RWPE1 (cell line): ENCODE measurements at places on chromosomes 2 and 18.

DNA sequence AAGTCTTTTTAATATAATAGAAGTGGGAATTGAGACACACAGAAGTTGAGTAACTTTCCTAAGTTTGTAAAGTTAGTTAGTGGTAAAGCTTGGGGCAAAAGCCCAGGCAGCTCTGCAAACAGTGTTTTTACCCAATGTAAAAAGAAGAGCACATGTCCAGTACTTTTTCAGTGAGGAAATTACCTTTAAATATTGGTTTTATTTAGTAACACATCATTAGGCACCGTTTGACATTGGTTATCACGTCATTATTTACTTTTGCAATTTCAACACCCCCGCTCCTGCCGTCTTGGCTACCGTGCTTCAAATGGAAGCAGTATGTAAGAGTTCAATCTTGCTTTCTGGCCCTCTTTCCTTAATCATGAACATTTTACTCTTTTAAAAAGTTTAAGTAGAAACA lies 807.9 kb downstream of the EPHA4 start:
- no peak for DNase-seq

DNA sequence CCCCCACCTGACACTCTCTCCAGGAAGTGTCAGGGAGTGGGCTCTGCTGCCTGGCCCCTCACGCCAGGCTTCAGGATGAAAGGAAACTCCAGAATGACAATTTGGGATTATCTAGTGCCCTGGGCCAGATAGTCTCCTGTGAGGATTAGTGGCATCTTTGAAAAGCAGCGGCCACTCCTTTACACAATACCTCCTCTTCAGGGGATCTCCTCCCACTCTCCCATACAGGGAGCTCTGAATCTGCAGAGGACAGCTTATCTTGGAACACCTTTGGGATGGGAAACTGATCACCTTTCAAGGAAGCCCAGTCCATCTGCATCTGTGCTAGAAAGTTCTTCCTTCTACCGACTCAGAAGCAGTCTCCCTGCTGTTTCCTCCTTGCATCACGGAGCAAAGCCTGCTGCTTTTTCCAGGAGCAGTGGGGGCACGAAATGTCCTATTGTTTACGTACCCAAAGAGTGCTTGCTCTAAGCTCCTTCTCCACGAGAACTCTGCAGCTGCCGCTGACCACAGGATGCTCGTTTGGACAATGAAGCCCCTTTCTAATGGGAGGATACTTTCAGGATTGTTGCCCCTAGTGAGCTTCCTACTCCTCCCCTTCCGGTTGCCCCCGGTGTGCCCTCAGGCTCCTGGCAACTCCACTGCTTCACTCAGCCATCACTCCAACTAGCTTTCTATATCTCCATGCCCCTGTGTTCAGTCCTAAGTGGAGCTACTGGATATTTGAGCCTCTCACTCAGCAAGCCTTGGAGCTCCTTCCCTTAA lies 31.5 kb downstream of the SIX3 start:
- DNase-seq = no peak

DNA sequence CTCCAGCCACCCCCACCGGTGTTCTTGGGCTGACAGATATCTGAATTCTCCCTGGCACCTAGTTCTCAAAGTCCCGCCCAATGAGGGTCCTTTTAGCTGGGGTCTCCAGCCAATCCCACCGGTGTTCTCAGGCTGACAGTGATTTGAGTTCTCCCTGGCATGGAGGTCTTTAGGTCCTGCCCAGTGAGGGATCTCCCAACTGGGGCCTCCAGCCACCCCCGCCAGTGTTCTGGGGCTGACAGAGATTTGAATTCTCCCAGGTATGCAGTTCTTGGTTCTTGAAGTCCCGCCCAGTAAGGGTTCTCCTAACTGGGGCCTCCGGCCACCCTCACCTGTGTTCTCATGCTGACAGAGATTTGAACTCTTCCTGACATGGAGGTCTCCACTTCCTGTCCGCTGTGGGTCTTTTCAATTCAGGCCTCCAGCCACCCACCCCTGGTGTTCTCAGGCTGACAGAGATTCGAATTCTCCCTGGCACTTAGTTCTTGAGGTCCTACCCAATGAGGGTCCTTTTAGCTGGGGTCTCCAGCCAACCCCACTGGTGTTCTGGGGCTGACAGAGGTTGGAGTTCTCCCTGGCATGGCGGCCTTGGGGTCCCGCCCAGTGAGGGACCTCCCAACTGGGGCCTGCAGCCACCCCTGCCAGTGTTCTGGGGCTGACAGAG lies 154.6 kb downstream of the ANKRD36 start:
- no peak for DNase-seq

- no peak for DNase-seq
Observed at GRCh38 chr2:109129921-109130722, 1.1 kb downstream of the SH3RF3 start.

DNA sequence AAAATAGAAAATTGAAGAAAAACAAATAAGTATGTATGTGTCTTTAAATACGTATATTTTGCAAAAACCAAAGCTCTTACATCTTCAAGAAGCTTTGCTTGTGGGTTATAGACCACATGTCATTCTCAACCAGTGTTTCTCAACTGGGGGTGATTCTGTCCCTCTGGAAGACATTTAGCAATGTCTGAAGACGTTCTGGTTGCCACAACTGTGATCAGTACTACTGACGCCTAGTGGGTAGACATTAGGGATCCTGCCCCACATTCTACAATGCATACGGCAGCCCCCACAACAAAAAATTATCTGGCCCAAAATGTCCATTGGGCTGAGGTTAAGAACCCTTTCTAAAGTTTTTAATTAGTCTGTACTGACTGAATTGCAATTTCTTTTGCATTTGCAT lies 48.4 kb downstream of the UNC50 start:
- DNase-seq = no peak

DNA sequence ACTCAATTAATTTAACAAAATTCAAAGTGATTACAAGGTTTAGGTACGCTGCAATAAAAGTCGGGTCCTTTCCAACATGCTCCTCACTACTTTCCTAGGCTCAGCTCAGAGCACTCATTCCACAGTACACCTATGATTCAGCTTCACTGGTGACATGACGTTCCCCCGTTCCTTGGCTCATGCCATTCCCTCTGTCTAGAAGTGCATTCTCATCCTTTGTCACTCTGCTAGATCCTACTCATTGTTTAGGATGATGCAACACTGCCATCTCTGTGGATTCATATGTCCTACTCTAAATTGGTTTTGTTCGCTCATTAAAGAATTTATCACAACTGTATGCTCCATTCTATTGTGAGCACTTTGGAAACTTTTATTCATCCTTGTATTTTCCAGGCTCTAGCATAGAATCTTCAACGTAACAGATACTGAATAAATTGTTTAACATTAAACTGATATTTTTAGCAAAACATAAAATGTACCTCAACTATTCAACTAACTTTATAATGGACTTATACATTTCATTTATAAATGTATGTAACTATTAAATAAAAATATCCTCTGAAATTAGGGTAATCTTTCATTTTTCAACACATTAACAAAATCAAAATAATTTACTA lies 78.6 kb downstream of the FAM228A start:
- DNase-seq = no peak

DNA sequence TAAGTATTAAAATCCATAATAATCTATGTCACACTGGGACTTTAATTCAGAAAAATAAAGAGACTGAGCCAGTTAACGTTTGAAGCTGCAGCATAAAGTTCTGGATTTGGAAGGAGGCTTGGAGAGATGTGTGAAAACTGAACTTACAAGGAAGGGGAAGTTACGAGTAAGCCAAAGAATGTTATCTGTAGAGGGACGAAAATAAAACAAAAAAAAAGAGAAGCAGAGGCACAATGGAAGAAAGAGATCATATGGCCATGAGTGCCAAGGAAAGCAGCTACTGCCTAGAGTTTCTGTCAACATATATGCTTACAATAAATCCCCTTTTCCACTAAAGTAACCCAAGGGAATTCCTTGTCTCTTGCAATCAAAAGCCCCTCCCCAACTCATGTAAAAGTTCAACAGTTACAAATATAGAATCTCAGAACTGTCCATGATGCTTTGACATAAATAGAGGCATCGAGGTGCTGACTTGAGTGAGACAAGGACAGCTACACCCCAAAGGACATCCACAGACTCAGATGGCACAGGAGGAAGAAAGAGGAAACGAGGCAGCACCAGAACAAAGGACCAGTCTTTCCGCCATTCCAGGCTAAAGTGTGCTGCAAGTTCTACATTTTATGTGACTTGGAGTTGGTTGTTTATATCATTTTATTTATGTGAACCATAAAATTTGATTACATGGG lies 16.1 kb upstream of the ARL5A start:
- DNase-seq = no peak

DNA sequence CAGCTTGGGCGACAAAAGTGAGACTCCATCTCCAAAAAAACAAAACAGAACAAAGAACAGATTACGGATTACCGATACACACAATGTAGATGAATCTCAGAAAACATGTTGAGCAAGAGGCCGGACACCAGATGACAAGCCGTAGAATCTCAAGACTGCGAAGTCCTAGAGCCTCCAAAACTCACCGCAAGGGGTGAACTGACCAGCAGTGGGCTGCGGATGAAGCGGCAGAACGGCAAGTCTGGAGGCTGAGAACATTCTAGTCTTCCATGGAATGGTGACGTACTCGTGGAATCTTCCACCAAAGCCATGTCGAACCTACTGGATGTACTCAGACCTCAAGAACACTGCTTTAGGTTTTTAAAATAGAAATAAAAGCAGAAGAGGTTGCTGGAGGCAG lies 198.8 kb downstream of the NDUFA10 start:
- DNase-seq = no peak

DNA sequence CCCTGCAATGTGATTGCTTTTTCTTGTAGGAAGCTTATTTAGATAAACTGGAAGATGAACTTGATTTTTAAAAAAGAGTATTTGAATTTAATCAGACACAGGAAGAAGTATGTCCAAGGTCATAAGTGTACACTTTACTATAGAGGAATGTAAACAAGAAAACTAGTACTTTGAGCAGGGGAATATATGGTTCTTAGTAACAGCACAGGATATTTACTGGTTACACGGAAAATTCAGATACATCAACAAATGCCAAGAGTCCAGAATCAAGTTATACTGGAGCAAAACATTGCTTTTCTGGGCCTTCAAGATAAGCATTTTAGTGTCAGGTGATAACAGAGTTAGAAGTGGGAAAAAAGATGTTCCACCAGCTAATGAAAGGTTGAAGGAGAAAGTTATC lies 75.5 kb downstream of the EFEMP1 start:
- no peak for DNase-seq

DNA sequence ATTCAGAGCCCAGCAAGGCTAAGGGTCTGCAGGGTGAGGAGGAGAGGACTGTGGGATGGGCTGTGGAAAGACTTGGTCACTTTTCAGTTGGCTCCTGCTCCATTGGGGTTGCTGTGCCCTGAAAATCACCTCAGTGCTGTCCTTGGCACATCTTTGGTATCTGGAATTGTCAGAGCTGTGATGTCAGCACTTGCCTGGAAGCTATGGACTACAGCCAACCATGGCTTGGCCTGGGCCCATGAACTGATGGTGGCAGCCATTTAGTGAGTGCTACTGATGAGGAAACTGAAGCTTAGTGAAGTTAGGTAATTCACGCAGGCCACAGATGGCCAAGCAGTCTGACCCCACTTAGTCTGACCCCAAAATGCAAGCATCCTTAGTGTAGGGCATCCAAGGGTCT lies 121.8 kb upstream of the SERPINE2 start:
- no peak for DNase-seq

GRCh38 chr18:22141211-22141610 lies 28.2 kb upstream of the GATA6 start:
- DNase-seq = no peak

- DNase-seq = no peak
Observed at GRCh38 chr2:54109848-54110247, 5.6 kb upstream of the ACYP2 start.

DNA sequence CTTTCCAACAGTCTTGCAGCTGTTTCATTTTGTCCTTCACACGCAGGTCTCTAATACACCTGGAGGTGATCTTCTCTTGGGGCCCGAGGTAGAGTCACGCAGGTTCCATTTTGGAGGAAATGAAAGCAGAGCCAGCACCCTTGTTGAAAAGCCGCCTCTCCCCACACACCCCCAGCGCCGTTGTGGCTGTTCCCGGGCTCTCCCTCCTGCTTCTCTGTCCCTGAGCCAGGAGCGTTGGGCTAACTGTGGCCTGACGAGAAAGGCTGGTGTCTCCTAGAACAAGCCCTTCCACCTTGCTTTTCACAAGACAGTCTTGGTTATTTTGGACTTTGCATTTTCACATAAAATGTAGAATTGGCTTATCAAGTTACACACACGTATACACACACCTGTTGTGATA lies 16.3 kb downstream of the SNED1 start:
- DNase-seq = no peak

DNA sequence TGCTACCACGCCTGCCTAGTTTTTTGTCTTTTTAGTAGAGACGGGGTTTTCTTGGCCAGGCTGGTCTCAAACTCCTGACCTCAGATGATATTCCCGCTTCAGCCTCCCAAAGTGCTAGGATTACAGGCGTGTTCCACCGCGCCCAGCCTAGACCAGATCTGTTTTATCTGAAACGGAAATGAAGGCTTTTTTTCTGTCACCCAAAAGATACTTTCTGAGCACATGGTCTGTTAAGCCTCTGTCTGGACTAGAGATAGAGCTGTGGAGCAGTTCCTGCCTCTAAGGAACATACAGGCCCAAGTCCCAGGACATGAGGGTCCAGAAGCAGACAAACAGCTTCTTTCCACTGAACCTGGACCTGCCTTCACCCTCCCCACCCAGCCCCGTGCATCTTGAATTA lies 43.6 kb upstream of the PTMA start:
- DNase-seq = no peak

- no peak for DNase-seq
Observed at GRCh38 chr18:11034884-11035283, 114.5 kb downstream of the PIEZO2 start.

DNA sequence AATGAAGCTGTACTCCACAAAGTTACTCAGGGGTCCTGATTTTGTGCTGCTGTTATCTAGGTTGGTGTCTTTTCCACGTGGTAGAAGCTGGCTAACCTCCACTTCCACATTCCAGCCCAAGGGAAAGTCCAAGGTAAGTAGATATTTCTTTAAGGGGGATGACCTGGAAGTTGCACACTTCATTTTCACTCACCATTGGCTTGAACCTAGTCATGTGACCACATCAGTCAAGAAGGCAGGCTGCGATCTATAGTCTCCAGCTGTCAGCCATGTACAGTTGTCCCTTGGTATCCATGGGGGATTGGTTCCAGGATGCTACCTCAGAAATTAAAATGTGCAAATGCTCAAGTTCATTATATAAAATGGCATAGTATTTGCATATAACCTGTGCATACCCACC lies 31.9 kb upstream of the TGIF1 start:
- DNase-seq = no peak

GRCh38 chr2:130728549-130729316 lies at the start of gene GPR148:
Gene GPR148 (plus strand): TSS chr2:130729070. CDS start chr2:130729152, 82 bp downstream.
- no peak for DNase-seq

GRCh38 chr2:66034467-66034866 lies 400.5 kb upstream of the MEIS1 start:
- no peak for DNase-seq

- no peak for DNase-seq
Observed at GRCh38 chr2:150624001-150624401, 136.5 kb upstream of the RND3 start.

DNA sequence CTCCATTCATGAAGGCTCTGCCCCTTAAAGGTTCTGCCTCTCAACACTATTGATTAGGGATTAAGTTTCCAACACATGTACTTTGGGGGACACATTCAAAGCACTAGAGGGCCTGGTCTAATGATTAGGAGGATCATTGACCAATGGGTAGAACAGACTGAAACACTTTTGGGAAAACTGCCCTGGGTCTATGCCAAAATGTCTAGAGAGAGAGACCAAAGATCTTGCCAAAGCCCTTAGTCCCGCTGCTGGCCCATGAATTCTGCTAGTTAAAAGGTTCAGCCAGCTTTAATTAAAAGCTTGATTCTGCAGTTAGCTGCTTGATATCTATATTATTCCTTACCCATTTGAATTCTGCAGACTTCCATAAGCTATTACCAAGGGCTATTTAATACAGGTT lies 613.2 kb downstream of the SLC4A3 start:
- no peak for DNase-seq
